ENCODE measurements at places on chromosomes 2 and 18.

DNA sequence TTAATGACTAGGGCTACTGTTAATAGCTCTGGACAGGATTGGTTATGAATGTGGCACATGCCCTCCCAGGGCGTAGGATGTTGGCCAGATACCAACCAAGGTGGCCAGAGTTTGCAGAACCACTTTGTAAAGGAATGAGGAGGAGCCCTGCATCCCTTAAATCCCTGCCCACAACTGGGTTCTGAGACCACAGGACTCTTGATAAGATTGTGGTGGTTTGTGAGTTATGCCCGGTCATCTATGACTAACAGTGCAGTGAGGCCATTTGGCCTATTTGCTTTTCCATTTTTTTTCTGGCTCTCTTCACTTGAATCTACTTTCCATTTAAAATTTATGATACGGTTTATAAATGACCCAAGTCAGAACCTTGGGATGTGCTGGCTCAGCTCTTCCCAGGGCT, 294.5 kb downstream of the PRKCE start:
- no peak for DNase-seq

DNA sequence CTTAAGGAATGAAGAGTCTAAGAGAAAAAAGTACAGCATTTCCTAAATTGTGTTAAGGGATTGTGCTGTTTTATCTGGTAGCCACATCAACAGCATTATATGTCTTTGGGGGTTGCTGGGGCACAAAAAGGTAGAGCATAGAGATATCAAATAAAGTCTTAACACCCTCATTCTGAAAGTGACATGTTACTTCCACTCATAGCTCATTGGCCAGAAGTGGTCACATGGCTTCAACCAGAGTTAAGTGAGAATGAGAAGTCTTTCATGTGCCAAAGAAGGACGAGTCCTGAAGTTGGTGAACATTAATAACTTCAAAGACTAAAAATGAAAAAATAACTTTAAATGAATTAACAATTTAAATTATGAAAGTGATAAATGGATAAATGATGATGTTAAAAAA, 175.7 kb upstream of the ZEB2 start:
- no peak for DNase-seq

DNA sequence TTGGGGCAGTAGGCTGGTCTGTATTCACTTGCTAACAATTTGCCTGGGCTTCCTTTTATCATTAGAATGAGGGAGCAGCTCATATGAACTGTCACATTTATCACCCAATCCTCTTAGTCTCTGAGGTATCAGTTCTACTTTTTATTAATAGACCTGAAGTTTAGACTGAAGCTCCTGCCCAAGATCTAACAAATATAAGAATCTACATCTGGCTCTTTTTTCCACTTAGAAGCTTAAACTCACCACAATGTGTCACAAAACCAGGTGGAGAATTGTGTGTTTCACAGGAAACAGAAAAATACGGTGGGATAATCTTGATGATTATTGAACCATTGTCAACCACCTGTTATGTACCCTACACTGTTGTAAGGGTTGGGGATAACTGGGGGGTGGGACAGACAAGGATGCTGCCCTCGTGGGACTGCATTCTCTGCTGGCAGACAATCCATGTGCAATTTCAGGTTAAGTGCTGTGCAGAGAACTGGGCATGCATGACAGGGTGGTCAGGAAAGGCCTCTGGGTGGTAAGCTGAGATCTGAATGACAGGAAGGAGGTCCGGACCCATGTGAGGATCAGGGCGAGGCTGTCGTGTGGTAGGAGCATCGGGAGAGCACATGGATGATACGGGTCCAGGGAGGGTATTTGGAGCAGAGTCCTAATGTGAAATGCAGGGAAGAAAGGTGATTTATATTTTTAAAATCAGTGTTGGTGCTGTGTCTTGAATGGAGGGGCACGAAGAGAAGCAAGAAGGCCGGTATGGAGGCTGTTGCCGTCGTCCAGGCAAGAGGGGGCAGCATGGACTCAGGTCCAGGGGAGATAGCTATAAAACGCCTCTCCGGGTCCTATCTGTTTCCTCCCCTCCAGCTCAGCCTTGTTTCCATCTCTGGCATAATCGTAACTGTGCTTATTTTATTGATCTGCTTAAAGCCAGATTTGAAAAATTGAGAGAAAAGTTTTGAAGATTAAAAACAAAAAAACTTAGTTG, 17.6 kb downstream of the MYL12B start:
- DNase-seq, result no peak

GRCh38 chr2:241465543-241465942, 42.8 kb downstream of the STK25 start:
- DNase-seq, result no peak

GRCh38 chr2:197425550-197425949, 9.3 kb downstream of the SF3B1 start:
- no peak for DNase-seq

DNA sequence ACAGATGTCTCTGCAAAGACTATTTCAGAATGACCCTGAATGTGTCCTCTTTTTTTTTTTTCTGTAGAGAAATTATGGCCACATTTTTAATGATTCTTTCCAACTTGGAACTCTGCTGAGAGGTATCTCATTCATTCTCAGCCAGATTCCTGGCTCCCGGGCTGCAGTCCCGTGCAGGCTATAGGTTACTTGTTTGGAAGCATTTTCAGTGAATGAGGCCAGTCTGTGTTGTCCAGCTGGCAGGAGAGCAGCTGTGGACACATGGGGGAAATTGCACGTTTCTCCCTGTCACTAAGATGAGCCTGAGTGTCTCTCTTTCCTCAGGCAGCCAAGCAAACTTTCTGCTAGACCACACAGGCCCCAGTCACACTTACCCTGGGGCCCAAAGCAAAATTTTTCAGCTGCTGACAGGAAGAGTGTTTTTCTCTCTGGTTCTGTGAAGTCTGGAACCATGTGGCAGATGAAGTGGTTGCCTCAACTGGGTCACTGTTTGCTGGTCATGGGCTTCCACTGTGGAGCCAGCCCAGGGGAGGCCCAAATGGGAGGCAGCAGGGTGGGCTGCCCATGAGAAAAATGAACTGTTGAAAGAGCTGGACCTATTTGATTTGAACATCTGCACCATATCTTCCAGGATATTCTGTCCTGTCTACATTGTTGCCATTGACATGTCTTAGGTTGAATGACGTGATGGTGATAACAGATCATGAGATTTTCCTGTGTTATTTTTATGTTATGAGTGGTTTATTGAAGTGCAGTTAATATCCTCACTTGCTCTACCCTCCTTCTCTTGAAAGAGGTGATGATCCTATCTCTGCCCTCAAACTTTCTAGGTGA, 431.2 kb downstream of the LPIN1 start:
- no peak for DNase-seq

DNA sequence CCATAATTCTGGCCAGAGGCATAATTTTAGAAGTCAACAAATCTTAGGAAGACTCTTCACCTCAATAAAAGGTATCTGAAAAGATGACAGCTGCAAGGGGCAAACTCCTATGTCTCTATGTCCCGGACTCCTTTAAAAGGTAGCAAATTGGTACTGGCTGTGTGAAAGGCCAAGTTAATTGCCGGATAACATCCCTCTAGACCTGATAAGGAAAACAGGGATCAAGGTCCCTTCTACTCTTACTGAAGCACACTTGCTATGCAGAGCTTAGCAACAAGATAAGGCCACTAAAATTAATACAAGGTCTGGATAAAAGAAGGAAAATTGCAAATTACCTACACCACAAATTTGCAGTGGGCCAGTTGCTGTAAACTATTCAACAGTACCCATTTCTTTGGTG, 141.0 kb upstream of the EPC2 start:
- no peak for DNase-seq

GRCh38 chr2:168194784-168195522, 52.4 kb downstream of the STK39 start:
- DNase-seq, result no peak

- no peak for DNase-seq
Observed at GRCh38 chr2:238939074-238939473, 91.2 kb downstream of the TWIST2 start.

DNA sequence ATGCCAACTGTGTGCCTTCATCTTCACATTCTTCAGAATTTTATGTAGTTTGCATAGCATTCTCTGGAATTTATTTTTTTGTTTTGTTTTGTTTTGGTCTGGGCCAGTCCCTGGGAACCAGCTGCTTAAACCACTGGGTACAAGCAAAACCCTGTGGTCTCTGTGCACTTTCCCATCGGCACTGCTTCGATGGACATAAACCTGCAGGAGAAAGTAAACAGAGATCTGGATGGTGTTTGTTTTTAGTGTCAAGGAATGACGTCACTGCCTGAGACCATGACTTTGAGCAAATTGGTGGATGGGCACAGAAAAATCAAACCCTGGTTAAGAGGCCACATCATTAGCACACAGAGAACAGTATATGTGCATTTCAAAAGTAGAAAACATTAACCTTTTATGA, 64.7 kb upstream of the RASGRP3 start:
- no peak for DNase-seq

- DNase-seq, result no peak
Observed at GRCh38 chr2:120244656-120245519, 7.8 kb upstream of the RALB start.

DNA sequence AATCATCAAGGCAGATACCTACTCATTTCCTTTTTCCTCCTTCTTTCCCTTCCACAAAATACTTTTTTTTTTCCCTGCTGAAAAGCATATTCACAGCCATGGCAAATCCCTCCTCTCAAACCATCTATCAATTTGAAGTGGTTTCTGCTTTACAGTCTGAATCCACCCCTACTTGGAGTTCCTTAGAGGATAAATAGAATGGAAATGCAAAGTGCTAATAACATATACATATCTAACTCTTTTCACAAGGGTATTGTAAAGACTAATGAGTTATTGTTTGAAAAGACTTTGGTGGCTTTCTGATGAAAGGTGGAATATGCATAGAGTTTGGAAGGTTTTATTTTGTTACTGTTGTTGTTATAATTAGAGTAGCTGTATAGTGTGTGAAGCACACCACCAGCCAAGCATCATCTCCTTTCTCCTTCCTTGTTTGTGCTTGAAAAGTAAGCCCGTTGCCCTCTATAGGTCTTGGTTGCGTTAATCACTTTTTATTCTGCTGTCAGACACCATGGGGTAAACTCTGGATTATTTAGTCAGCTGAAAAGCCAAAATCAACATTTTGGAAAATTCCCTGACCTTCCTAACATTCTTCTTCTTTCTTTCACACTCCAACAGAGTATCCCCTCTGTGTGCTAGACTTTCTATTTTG, 2126.9 kb upstream of the CELF4 start:
- DNase-seq, result no peak

Measured in stimulated activated CD8-positive, alpha-beta memory T cell treated with anti-CD3 and anti-CD28 coated beads, Interleukin-4, amount 100 ng/mL, for 4 hours (primary cell).